Astrocyte of the hippocampus (primary cell): ENCODE measurements at places on chromosomes 3 and 15.

- peak; percentile 46 for DNase-seq
Measured at GRCh38 chr3:16888785-16889607, 4.2 kb downstream of the PLCL2 start.

DNA sequence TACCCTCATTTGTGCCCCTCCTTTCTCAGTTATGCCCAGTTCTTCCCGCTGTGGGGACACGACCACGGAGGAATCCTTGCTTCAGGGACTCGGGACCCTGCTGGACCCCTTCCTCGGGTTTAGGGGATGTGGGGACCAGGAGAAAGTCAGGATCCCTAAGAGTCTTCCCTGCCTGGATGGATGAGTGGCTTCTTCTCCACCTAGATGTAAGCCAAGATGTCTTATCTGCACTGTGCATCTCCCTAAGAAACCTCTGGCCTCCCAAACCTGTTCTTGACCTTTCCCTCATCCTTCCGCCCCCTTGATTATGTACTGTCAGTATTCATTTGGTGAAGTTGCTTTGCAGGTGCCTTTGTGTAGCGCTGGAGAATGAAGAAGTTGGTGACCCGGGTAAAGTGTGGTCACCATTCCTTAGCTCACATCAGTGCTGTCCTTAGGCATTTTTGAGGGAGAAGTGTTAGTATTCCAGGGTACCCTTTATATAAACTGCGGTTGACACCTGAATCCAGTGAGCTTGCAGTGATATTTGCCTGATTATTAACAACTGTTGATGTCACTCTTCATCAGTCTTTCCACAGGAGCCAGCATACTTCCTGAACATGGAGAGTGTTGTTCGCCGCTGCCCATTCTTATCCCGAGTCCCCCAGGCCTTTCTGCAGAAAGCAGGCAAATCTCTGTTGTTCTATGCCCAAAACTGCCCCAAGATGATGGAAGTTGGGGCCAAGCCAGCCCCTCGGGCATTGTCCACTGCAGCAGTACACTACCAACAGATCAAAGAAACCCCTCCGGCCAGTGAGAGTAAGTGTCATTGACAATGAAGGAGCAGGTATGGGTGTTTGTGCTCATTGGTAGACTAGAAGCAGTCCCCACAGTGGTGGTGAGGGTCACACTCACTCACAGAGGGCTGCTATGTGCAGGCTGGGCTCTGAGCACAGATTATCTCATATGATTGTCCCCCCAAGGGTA is 966 bp downstream of the ALAS1 start:
- DNase-seq = no peak

DNA sequence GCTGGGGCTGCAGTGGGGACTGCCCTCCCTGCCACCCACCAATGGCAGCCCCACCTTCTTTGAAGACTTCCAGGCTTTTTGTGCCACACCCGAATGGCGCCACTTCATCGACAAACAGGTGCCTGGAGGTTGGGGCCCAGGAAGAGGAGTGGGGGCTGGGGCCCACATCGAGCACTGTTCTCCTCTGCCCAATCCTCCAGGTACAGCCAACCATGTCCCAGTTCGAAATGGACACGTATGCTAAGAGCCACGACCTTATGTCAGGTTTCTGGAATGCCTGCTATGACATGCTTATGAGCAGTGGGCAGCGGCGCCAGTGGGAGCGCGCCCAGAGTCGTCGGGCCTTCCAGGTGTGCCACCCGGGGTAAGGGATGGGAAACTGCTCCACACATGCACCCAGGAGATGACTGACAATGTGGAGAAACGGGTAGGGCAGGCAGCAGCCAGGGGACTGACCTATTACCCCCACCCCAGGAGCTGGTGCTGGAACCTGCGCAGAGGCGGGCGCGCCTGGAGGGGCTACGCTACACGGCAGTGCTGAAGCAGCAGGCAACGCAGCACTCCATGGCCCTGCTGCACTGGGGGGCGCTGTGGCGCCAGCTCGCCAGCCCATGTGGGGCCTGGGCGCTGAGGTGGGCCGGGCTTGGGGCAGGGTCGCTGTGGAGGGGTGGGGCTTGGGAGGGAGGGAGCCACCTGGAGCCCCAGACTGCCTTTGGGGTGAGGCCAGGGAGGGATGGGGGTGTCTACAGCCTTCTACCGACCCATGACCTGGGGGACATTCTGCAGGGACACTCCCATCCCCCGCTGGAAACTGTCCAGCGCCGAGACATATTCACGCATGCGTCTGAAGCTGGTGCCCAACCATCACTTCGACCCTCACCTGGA is 22.9 kb downstream of the NBEAL2 start:
- no peak for DNase-seq

DNA sequence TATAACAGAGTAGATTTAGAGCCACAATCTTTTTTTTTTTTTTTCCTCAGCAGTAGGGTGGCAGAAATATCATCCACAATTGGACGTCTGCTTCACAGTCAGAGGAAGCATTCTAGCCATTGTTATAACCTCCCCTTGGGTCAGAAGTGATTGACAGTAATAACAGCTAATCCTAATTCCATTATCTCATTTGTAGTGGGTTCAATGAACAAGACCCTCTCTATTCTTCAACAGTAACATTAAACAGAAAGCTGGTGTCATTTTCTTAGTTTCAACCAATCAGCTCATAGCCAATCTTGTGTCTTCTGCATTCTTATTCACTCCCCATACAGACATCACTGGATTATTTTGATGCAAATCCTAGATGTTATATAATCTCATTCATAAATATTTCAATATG is 44.6 kb downstream of the QTRT2 start:
- DNase-seq = no peak

DNA sequence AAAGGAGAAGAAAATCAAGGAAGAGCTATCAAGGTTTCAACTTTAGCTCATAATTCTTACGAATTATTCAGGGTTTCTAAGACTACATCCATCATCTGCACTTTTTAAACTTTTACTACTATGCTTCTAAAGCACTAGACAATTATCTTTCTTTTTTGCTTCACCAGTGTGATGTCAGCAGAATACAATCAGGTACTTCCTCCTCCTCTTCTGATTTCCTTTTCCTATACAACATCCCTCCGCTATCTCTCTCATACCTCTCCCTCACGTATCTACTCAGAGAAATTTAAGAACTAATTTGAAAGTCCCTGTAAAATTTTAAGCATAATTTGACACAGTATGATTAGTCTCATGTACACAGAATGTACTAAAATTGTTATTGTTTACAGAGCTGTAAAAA is 47.3 kb upstream of the USP50 start:
- no peak for DNase-seq

- DNase-seq = peak; percentile 96
Measured at GRCh38 chr3:134373271-134374104, 759 bp downstream of the AMOTL2 start.

GRCh38 chr3:14424711-14425580 is 22.5 kb downstream of the SLC6A6 start:
- DNase-seq = peak; percentile 45

- no peak for DNase-seq
Measured at GRCh38 chr3:195250473-195251251, 20.3 kb downstream of the XXYLT1 start.

DNA sequence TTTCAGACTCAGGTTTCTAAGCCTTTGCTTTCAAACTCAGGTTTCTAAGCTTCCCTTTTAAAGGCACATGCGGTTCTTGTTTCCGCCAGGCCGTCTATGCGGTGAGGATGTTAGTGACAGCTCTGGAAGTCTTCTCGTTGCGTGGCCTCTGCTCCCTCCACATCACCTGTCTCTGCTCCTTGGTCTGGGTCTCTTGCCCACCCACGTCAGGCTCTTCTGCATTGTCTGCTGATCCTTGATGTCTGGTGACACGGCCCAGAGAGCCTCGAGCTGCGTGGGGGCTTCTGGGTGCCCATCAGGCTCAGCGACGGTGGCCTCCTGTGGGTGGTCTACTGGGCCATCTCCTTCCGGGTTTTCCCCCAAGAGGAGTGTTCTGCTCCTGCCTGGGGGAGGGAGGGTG is 30.5 kb downstream of the KLF13 start:
- no peak for DNase-seq

DNA sequence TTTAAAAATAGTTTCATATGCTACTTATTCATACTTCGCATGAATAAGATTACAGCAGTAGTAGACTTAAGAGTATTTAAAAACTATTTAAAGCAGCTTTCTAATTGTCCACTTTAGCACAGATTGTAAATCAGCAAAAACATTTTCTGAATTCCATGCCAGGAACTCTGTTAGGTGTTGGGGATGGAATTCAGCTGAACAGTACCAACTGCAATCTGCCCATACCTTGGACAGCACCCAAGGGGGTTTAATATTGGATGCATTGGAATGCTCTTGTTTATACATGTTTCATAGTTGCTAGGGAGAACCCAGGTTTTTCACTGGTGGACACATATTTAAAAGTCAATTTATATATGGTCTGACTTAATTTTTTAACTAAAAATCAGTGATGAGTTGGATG is 74.8 kb downstream of the PPM1L start:
- peak; percentile 69 for DNase-seq

DNA sequence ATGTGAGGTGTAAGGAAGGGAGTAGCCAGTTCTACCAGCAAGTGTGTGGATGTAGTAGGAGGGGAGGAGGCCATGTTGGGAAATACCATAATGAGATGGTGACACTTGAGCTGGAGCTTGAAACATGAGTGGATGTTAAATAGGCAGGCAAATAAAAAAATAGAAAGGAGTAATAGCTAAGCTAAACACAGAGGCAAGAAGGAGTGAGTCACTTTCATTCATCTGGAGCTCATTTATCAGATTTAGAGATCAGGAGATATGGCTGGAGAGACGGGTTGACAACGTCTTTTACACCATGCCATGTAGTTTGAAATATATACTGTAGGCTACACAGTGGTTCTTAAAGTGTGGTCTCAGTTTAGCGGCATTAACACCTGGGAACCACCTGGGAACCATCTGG is 390.5 kb downstream of the DIPK2A start:
- peak; percentile 16 for DNase-seq

GRCh38 chr3:114660808-114661207 is 367.0 kb downstream of the TIGIT start:
- DNase-seq = peak; percentile 37

GRCh38 chr15:79570004-79570403 is 137.9 kb downstream of the MINAR1 start:
- no peak for DNase-seq

DNA sequence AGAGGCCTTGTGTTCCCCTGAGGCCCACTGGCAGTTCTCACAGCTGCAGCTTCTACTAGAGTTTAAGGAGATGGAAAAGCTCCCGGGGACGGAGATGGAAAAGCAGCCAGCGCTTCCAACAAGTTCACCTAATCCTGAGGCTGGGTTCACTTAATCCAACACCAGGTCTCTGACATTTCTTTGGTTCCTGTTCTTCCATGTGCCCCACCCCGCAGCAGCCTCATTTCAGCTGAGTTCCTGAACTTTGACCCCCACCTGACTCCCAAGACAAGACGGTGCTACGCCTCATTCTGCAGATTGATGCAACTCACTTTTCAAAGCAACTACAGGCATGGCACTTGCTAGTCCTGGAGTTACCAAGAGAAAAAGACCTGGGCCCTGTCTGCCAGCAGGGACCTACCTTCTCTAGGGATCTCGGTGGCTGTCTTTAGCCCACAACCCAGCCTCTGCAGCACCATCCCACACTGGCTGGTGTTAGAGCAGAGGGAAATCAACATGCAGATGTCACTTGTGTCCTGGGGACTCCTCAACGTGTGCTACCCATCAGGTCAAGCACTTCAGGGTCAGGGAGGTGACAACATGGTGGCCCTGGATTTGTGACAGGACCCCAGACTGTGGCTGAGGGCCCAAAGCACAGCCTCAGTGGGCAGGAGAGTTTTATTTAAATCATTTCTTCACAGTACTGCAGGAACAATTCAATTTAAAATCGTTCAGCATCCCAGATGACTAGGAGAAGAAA is 406.1 kb downstream of the VPS13C start:
- no peak for DNase-seq

- no peak for DNase-seq
Measured at GRCh38 chr15:99002226-99002625, 5.4 kb downstream of the PGPEP1L start.

GRCh38 chr3:5010706-5011554 is 31.7 kb downstream of the BHLHE40 start:
- no peak for DNase-seq

- no peak for DNase-seq
Measured at GRCh38 chr3:48859206-48859605, 11.5 kb upstream of the PRKAR2A start.

DNA sequence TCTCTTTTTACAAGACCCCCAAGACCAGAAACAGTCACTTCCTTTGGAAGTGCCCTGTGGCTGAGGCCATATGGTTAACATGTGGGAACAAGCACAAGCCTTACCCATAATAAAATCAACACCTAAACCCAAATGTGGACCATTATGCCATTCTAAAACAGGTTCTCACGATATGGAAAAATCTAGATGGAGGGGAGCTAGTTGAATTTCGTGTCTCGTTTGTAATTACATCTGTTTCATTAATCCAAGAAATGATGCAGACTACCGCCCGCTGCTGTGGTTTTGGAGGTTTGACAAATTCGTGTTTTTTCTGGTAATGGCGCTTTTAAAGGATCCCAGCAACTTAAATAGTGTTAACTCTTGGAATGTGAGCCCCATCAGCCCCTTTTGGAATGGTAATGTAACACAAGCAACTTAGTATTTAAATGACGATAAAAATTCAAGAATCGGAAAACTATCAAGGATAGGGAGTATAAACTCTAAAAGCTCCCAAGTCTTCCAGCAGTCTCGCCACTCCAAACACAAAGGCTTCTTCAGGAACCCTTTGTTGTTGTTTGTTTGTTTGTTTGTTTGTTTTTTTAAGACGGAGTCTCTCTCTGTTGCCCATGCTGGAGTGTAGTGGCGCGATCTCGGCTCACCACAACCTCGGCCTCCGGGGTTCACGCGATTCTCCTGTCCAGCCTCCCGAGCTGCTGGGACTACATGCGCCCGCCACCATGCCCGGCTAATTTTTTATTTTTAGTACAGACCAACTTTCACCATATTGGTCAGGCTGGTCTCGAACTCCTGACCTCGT is 1.1 kb downstream of the CNBP start:
- DNase-seq = peak; percentile 62

GRCh38 chr3:63960048-63960711 is 48.0 kb upstream of the SCAANT1 start:
- DNase-seq = peak; percentile 78

DNA sequence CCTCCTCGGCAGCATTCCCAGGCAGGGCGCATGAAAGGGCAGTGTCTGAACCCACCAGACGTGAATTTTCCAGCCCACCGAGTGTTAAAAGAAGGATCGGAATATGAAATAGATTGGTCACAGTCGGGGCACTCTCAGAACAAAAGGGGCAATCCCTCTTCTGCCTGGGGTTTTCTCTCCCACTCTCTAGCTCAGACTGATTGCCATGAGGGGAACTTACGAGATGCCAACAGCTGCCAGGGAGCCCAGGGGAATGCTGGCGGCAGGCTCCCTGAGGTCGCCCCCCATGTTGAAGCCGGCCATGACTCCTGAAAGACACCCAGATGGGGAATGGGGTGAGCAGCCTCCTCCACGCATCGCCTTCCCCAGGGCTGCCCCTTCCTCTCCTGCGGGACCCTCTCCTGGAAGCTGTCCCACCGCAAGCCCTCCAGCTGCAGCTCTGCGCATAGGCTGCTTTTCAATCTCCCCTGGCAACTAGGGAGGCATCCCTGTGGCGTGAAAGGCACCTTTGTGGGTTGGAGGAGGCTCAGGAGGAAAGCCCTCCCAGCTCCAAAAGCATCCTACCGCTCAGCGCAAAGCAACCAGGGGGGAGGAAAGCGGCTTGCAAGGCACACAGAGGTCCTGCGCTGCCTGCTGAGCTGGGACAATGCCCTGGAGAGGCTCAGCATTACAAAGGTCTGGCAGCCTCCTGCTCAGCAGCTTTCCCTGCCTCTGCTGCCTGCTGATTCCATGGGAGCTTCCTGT is 64.8 kb upstream of the HEG1 start:
- DNase-seq = peak; percentile 82

GRCh38 chr15:80480171-80480811 is 76.1 kb downstream of the ARNT2 start:
- no peak for DNase-seq

GRCh38 chr3:196625331-196625730 is 14.2 kb upstream of the NRROS start:
- DNase-seq = no peak
